MM.1S (cell line): ENCODE measurements at places on chromosomes 3 and 15.

DNA sequence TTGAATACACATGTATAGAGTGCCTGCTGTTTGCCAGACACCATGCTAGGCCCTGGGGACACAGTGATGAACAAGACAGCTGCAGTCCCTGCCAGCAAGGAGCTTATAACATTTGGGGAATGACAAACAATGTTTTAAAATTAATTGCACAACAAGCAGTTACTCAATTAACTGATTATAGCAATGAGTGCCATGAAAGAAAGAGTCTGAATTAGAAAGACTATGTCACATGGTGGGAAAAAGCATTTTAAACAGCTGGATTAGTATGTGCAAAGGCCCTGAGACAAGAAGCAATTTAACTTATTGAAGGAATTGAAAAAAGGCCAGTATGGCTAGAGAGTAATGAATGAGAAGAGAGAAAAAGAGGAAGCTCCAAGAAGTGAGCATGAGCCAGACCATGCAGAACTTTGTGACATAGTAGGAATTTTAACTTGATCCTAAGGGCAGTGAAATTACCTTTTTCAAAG is 64.5 kb upstream of the PLXNA1 start:
- DNase-seq: no peak

GRCh38 chr15:63277893-63278456 is 570 bp downstream of the APH1B start:
- DNase-seq: no peak

- no peak for DNase-seq
Observed at GRCh38 chr15:74398183-74398582, 30.7 kb upstream of the CYP11A1 start.

DNA sequence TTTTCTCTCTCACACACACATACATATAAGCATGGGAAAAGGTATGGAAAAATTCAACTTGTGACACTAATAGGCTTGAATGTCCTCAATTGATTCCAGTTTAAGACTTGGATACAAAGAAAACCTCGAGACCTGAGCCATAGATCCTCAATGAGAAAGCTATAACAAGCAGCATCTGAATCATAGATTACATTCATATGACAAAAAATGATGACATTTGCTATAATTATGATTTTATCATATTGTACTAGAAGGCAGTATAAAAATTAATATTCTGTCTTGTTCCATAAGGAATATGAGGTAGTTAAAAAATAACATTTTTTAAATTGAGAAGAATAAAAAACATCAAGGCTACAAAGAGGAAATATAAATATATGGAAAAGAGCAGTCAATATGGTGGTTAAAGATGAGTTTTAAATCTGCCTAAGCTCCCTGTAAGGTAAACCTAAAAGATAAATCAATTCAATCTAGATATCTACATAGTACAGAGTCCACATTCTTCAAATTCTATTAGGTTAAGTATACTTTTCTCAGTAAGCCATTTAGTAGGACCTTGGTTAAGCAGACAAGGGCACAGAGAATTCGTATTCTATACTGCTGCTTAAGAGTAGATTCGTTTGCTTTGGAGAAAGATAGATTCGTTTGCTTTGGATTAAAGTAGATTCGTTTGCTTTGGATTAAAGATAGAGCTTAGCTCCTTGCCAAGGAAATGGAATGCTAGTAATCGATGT is 175.7 kb downstream of the STAG1 start:
- no peak for DNase-seq

GRCh38 chr3:101387351-101387750 is 67.0 kb upstream of the IMPG2 start:
- no peak for DNase-seq

DNA sequence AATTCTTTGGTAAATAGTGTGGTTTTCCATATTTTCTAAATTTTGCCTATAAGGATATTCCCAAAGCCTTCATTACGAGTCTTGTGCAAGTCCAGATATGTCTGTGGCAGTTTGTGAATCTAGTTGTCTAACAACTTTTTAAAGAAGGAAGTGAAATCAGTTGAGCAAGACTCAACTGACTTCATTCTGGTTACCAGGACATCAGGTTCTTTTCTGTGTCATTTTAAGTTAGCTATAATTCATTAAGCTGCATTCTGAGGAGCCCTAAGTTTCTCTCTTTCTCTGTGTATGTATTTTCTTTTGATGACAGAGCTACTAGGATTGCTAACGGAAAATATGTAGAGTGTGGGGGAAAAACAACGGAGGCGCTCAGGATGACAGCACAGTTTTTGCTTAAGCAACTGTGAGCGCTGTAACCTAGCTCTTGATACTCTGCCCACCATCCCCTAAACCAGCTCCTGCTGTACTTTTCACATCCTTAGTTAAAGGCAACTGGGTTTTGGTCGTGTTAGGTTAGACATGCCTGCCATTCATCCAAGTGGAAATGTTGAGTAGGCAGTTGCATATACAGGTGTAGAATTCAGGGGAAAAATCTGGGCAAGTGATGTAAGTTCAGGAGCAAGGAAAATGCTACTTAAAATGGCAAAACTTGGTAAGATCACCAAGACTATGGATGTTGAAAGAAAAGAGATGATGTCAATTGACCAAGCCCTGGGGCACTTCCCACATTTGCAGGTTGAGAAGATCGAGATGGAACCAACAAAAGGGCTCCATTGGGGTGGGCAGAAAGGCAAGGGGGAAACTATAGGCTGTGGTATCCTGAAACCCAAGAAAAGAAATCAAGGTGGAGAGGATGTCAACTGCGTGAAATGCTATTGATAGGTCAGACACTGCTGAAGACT is 9.2 kb downstream of the MFSD1 start:
- DNase-seq: no peak

DNA sequence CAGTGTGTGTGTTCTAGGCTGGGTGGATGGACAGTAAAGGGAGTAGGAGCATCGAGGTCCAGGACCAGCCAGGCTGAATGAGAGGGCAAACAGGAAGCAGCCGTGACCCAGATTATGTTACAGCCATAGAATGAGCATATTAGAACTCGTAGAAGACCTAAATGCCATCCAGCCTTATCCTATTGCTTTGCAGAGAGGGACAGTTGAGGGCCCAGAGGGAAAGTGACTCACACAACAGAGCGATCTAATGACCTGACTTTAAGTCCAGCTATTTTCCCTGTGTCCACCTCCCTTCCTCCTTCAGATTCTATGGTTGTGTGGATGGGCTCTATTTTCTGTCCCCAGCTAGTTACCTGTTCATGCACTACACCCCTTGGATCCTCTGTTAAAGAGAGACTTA is 634.1 kb upstream of the TBL1XR1 start:
- no peak for DNase-seq

DNA sequence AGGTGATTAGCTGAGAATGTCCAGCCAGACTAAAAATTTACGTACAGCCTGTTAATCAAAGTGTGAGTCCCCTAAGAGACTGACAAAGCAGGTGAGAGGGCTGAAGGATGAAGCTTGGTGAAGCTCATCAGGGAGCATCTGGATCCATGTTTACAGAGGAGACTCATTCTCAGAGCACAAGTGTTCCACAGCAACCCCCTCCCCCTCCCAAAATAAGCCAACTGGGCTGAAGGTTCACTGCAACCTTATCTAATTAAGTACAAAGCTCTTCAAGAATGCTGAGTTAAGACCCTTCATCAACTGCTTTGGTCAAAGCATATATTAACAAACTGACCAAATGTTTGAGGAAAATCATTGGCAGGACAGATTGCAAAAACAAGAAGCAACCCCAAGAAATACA is 262.6 kb upstream of the ZNF385D start:
- DNase-seq: no peak

GRCh38 chr15:90419206-90419605 is 31.2 kb downstream of the IQGAP1 start:
- DNase-seq: no peak

DNA sequence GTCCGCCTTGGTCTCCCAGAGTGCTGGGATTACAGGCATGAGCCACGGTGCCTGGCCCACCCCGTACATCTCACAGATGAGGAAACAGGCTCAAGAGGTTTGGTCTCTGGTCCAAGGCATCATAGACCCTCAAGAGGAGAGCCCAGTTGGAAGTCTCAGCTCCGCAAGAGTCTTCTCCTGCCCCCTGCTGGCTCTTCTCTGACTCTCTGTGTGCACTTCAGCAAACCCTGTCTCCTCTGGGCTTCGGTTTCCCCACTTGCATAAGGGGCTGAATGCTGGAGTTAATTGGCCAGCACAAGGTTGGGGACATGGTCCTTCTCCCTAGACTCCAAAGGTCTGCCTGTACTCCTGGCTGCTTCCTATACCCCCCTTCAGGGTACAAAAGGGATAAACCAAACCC is 3.9 kb downstream of the MST1R start:
- no peak for DNase-seq
